ENCODE measurements at places on chromosomes 16 and 17.
A peak's percentile ranks its signal among the peaks of the same experiment; 100 is the strongest.

GRCh38 chr17:37259030-37259735 lies 116.6 kb upstream of the C17orf78 start:
- DNase-seq, result peak; percentile 55

- no peak for DNase-seq
Measured at GRCh38 chr16:58028541-58029070, 3.1 kb downstream of the MMP15 start.

DNA sequence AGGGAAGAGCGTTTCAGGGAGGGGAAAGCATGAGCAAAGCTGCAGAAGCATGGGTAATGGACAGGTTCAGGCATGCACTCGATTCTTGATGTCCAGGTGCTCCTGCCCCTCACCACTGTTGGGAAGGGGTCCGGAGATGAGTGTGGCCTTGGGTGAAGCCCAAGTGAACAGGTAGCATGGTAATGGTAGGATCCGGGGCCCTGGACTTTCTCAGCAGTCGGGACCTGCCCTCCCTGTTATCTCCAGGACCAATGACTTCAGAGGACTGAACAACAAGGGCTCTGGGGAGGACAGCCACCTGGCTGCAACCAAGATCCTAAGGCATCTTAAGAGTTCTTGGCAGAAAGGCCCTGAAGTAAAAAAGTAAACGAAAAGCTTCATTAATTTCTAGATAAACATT lies 306.8 kb downstream of the CPPED1 start:
- DNase-seq, result no peak

- no peak for DNase-seq
Measured at GRCh38 chr16:75458439-75458838, 6.0 kb downstream of the TMEM170A start.

DNA sequence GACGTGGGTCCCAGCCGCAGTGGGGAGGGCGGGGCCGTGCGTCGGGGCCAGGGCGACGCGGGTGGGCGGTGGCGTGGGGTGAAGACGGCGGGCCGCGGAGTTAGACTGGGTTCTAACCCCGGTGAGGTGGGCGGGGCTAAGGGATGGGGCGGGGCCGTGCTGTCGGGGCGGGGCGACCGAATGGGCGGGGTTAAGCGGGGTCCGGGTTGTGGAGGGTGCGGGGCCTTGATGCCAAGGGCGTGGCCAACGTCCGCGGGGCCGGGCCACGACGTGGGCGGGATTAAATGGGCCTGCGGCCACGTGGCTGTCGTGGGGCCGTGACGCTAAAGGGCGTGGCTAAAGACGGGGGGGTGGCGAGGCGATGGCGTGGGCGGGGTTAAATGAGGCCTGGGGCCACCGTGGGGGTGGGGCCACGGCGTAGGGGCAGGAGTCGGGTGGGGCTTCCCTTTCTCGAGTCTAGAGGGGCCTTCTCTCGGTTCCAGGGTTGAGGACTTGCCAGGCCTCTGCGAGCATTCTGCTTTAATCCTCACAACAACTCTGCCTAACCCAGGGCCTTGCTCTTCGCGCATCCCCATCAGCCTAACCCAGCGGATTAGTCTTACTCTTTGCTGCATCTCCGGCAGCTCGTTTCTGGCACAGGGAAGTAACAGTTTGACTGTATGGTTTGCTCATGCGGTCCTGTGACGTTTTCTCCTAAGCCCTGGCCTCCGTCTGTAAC lies 739 bp downstream of the TCF25 start:
- DNase-seq, result peak; percentile 92

GRCh38 chr16:74768239-74768638 lies 6.4 kb downstream of the FA2H start:
- no peak for DNase-seq

DNA sequence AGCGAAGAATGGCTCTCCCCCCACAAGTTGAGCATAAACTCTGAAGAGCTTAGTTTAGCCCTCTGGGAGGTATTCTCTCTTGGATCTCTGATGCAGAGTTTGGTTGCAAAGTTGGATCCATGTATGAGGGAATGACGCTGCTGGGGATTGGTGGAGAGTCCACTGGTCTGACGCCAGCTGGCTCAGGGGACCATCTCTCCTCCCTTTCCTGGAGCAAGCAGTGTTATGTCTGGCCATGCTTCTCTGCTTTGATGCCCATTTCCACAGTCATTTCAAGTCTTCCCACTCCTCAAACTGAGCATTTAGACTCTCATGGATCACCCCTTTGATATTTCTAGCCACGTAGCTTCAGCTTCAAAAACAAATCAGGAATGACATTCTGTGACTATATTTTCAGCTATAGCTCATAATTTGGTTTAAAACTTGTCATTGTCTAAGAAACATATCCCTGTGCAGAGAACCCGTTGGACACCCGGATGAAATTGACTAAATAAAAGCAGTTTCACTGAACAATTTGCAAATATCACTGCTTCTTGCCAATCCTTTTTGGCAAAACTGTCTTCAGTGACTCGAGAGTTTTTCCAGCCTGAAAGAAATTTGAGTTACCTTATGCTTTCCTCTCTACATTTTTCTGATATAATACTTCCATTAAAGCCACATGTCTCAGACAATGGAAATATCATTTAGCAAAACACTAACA lies 193.4 kb upstream of the CDH11 start:
- no peak for DNase-seq

- no peak for DNase-seq
Measured at GRCh38 chr16:27174007-27174406, 29.3 kb upstream of the KDM8 start.

- DNase-seq, result no peak
Measured at GRCh38 chr16:72722552-72722951, 325.4 kb downstream of the ZFHX3 start.

- DNase-seq, result no peak
Measured at GRCh38 chr17:42406615-42407288, 16.3 kb downstream of the CAVIN1 start.
